NCI-H82 (cell line): ENCODE measurements at places on chromosomes 5 and 9.

GRCh38 chr9:84169240-84169639 lies 171.3 kb downstream of the SLC28A3 start:
- DNase-seq: no peak

- DNase-seq: no peak
Observed at GRCh38 chr5:40928886-40929448, 19.7 kb downstream of the C7 start.

DNA sequence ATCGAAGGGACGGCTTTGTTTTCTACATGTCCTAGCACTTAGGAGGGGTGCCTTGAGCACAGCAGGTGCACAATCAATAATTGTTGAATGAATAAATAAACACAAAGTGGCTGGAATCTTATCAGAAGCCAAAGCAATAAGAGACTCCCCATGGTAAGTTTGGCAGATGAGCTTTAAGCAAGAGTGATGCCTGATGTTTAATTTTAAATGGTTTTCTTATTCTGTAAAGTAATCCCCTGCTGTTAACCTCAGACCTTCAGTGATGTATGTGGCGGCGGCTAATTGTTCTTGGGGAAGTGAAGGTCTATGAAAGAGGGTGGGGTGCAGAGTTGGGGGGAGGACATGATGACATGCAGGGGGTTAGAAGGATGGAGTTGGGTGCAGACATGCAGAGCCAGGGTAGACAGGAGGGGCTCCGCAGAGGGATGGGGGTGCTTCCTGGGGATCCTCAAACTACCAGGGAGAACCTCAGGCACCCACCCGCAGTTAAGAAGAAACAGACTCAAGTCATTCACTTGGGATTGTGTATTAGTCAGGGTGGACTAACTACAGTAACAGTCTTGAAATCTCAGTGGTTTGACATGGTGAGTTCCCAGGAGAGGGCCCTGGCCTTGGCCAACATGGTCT lies 65.7 kb upstream of the SHB start:
- no peak for DNase-seq

DNA sequence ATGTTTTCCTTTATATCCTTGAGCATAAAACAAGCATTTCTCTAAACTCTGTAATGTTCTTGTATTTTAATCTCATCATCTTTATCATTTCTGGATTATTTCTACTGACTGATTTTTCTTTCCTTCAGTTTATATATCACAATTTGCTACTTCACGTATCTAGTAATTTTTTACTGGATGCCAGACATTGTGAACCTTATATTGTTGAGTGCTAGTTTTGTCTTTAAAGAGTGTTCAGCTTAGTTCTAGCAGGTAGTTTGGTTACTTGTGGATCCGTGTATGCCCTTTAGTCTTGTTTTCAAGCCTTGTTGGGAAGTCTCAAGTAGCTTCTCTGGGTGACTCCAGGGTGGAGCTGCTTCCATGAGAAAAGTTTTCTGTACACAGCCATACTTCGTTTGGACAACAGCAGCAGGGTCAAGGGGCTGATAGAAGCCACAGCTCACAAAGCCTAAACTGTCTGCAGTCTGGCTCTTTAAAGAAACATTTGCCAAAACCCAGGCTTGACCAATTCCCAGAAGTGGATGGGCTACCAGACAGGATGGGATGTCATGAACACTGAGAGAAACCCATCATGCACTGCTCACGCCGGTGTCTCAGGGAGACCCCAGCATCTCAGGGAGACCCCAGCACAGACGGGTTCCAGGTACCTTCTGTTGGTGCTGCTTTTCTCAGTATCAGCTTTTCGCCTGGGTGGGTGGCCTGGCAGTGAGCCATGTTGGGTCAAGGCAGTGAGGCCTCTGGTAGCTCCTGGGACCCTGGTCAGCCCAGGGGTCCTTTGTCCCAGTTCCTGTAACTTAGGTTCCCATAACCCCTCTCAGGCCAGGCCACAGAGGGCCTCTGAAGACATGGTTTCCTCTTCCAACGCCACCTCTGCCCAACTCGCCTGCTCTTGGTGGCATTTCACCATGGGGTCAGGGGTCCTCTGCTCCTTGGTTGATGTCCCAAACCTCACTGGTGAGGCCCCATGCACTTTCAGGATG lies 29.1 kb downstream of the TRIP13 start:
- DNase-seq: no peak

DNA sequence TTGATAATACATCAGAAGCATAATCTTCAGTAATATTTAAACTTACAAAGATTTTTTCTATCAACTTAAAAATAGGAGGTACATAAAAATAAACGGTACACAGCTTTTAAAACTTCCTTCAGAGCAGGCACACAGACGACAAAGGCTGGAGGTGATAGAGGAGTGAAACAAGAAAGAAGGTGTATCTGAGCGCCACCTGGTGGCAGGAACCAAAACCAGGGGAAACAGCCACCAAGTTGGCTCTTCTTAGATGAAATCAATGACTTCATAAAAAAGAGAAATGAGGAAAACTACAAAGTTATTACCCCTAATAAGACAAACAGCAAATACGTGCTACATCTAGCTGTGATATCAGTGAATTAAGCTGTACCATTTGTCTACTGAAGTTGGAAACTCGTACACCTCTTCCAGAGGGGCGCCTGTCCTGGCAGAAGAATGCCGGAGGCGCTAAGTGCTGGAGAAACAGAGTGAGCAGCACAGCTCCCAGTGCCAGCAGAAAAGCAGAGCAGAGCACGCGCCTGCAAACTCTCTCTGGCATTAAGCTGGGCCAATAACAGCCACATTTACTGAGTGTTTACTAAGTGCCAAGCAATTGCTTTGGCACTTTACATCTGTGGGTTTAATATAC lies 85.9 kb downstream of the SETX start:
- DNase-seq: peak; percentile 81

- DNase-seq: no peak
Observed at GRCh38 chr5:40682154-40683017, 2.7 kb downstream of the PTGER4 start.

DNA sequence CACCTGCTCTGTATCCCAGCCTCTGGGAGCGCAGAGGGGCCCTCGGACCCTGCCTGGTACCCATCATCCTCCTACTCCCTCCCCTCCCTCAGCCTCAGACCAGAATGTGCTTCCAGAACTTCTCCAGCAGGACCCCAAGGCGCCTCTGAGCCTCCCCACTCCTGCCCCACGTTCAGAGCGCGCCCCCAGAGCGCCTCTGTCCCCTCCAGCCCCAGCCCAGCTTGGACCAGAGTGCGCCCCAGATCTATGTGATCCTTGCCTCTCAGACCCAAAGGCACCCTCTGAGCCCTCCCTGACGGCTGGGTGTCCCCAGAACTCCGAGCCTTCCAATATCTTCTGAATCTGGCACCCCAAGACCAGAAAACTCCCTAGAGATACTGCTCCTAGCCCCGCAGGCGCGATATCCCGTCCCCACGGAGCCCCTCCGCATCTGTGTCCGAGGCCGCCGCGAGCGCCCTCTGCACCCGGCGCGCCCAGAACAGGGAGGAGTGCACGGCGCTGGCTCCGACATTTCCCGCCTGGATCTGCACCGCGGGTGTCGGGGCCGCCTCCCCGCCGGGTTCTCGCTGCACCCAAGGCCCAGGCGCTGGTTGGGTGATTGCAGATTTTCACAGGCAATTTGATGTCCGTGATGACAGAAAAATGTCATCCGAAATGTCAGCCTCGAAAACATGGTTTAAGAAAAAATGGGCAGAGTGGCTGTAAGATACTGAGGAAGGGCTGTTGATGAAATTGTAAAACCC lies 522 bp downstream of the BHMT start:
- DNase-seq: no peak

DNA sequence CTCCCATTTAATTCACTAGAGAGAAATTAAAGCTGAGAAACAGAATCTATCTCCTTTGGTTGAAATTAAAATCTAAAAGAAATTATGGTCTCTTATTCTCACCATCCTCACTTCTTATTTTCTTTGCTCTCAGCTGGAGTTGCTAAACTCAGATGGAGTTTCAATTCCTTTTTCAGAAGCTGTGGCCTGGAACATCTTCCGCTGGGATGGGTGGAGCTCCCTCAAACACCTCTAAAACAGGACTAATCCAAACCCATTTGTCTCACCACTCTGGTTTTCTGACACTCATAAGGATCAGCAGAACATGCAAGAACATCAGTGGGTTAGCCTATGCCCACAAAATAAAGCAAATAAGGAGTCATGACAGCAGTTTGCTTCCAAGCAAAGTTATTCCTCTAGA lies 39.6 kb upstream of the CEP78 start:
- DNase-seq: no peak

GRCh38 chr5:14721990-14722656 lies 57.6 kb downstream of the OTULIN start:
- no peak for DNase-seq

DNA sequence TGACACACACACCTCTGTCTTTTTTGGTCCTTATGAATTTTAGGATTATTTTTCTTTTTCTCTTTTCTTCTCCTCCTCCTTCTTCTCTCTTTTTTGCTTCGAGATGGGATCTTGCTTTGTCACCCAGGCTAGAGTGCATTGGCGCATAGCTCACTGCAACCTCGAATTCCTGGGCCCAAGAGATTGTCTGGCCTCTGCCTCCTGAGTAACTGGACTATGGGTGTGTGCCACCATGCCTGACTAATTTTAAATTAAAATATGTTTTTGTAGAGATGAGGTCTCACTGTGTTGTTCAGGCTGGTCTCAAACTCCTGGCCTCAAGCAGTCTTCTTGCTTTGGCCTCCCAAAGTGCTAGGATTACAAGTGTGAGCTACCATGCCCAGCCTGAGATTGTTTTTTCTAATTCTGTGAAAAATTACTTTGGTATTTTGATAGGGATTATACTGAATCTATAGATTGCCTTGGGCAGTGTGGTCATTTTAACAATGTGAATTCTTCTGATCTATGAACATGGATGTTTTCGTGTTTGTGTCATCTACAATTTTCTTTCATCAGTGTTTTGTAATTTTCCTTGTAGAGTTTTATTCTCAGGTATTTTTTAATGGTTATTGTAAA lies 7.7 kb downstream of the AHRR start:
- DNase-seq: no peak

- no peak for DNase-seq
Observed at GRCh38 chr9:8713149-8713810, 913.7 kb upstream of the DMAC1 start.

GRCh38 chr9:23145467-23145866 lies 680.6 kb downstream of the ELAVL2 start:
- no peak for DNase-seq

DNA sequence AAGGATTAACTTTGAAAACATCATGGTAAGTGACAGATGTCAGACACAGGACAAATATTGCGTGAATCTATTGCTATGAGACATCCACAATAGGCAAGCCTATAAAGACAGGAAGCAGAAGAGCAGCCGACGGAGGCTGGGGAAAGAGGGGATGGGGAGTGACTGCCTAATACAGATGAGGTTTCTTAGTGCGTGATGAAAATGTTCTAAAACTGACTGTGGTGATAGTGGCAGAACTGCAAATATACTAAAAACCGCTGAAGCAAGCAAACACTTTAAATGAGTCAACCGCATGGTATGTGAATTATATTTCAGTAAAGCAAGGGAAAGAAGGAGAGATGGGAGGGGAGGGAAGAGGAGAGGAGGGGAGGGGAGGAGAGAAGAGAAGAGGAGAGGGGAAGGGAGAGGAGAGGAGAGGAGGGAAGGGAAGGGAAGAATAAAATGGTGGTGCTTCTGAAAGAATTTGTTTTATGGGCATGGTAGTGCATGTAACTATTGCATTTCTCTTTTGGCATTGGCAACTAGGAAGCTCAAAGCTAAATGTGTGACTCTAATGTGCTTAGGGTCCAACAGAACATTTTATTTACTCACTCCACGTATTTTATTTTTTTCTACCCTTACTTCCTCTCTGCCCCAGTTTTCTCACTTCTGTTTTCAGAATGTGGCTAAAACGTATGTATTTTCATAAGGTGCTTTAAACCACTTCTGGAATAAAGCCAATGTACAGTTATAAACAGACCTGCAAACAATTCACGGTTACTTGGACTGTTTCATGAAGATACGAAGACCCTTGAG lies 21.3 kb downstream of the AKNA start:
- peak; percentile 16 for DNase-seq

DNA sequence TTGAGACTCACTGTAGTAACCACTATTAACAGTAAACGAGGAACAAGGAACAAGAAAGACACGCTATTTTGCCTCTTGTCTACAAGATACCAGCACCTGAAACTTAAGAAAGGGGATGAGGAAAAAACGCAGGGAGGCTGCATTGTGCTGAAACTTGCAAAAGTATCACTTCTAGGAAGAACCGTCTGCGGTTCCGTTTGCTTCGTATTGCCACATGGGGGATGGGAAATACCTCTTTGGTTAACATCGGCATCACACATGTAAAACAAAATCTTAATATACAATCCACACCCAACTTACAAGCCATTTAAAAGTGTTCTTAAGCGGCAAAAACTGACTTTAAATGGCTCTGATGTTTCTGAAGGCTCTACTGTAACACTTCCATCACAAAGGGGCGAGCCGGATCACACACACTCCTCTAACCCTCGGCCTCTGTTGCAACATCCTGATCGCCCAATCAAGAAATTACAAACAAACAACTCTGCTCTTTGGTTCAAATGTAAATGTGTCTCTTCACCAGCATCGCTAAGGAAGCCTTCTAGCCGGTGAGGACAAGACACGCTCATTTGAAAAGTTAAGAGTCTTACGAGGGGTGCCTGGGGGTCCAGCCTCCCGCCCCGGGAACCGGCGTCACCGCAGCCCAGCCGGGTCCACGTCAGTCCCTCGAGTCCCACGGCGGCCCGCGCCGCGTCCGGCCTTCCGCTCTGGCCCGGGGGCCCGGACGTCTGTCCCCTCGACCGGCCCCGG lies 621 bp downstream of the SEC16A start:
- peak; percentile 53 for DNase-seq

- DNase-seq: peak; percentile 52
Observed at GRCh38 chr5:58071566-58071965, 388.3 kb downstream of the PLK2 start.
